AG09319 (cell line): ENCODE measurements at places on chromosomes 2 and 18.

DNA sequence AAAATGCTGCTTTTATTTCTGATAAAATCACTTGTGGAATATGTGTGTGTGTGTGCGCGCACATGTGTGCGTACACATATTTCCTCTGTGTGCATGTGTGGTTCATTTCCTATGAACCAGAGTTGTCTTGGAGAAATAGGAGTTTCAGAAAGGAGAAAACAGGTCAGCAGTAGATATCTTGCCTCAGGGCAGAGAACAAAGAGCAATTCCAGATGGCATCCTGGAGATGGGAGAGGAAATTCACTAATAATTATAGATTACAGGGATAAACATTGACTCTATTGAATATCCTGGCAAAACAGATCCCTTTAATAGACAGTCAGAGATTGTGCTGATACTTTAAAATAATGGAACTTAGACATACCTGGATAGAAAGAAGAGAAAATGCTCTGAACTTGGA, 298.0 kb downstream of the TRIB2 start:
- no peak for DNase-seq

- DNase-seq = no peak
Observed at GRCh38 chr2:204611017-204611631, 65.8 kb downstream of the PARD3B start.

DNA sequence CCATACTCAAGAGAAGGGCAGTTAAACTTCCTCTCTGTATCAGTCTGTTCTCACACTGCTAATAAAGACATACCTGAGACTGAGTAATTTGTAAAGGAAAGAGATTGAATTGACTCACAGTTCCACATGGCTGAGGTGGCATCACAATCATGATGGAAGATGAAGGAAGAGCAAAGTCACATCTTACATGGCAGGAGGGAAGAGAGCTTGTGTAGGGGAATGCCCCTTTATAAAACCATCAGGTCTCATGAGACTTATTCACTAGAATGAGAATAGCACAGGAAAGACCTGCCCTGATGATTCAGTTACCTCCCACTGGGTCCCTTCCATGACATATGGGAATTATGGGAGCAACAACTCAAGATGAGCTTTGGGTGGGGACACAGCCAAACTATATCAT, 1.4 kb upstream of the IL36B start:
- no peak for DNase-seq

- DNase-seq = no peak
Observed at GRCh38 chr18:72738136-72738535, 129.7 kb downstream of the NETO1 start.

GRCh38 chr18:25099895-25100294, 252.1 kb downstream of the ZNF521 start:
- DNase-seq = no peak

DNA sequence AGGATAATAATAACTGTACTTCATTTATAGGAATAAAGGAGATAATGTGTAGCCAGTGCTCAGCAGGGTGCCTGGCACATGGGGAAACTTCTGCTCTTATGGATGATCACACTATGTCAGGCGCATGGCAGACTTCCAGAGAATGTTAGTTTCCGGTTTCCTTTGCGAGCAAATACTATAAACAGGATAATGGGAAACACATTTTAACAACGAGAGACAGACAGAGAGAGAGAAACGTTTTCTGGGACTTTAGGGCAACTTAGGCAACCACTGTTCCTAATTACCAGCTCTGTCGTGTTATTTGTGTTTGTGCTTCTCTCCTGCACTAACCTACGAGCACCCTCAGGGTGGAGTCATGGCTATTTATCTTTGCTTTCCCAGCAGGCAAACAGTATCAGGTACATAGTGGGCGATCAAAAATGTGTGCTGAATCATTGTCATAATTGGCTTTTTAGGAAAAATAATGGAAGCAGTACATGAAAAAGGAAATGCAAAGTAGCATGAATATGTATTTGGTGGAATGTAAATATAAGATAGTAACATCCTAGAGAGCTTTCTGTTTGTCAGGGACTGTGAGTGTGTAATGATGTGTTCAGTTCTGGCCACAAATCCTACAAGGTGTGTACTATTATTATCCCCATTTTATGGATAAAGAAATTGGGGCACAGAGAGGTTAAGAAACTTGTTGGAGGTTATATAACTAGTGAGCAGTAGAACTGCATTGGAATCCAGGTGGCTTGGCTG, 36.8 kb upstream of the IGFBP2 start:
- DNase-seq = peak; percentile 88
